IMR-90 (cell line): ENCODE measurements at places on chromosomes 7 and 10. TPM values are rescaled to one million over a fixed set of nuclear protein-coding genes. Genes with fewer than 3 reads are reported as not detected.

ABLIM1 gene
- total RNA-seq = 9.9 and 11.1 TPM in 2 replicates

KRIT1 gene
- total RNA-seq = 38.2 and 40.3 TPM in 2 replicates

DYNC1I1 gene
- total RNA-seq = under 0.01 TPM in 1 of 2 replicates, not detected in the other

ASB10 gene
- not detected in 2 replicates for total RNA-seq

AKR1C4 gene
- not detected in 2 replicates for total RNA-seq

PDZD7 gene
- total RNA-seq = 0.83 and 0.90 TPM in 2 replicates
